Type B pancreatic cell (in vitro differentiated cells): ENCODE measurements at places on chromosomes 2 and 18. TPM values are rescaled to one million over a fixed set of nuclear protein-coding genes. Genes with fewer than 3 reads are reported as not detected.

GRCh38 chr2:118251427-118251826, 163.2 kb downstream of the INSIG2 start:
- no peak overlapping the region for H3K4me3 ChIP-seq

- no peaks in the 10 kb centered on the region for H3K36me3 ChIP-seq
- H3K27ac ChIP-seq: no peak overlapping the region
- DNase-seq: no peak
- H3K4me3 ChIP-seq: no peak overlapping the region
Measured at GRCh38 chr2:195105581-195105980, 551.4 kb upstream of the SLC39A10 start.

- peaks cover 25% of the 10 kb centered on the region for H3K27me3 ChIP-seq
- H3K36me3 ChIP-seq: no peaks in the 10 kb centered on the region
- H3K27ac ChIP-seq: no peak overlapping the region
- no peak overlapping the region for H3K4me3 ChIP-seq
Measured at GRCh38 chr18:11733031-11733430, 44.0 kb downstream of the GNAL start.

The ANO7 gene
- 1.7 and 3.3 TPM in 2 replicates for total RNA-seq

The FZD7 gene
- 50.0 and 68.6 TPM in 2 replicates for total RNA-seq

DNA sequence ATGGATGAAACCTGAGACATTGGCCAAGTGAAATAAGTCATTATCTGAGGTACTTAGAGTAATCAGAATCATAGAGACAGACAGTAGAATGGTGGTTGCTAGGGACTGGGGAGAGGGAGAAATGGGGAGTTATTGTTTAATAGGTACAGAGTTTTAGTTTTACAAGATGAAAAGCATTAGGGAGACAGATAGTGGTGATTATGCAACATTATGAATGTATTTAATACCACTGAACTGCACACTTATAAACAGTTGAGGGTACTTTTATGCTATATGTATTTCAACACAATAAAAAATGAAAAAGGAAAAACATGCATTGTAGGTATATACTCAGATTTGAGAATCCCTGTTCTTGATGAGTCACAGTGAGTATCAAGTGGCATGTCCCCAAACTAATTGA, 59.7 kb downstream of the EPC2 start:
- H3K4me1 ChIP-seq: no peaks in the 10 kb centered on the region
- H3K36me3 ChIP-seq: peaks cover 66% of the 10 kb centered on the region
- H3K4me3 ChIP-seq: no peak overlapping the region
- no peak for DNase-seq
- no peak overlapping the region for H3K27ac ChIP-seq

The TTN gene
- 4.2 and 5.6 TPM in 2 replicates for total RNA-seq

The REG1B gene
- total RNA-seq: not detected in 2 replicates

GRCh38 chr2:181140928-181141327, 160.5 kb downstream of the UBE2E3 start:
- H3K4me3 ChIP-seq: no peak overlapping the region
- DNase-seq: no peak
- no peaks in the 10 kb centered on the region for H3K27me3 ChIP-seq
- H3K27ac ChIP-seq: no peak overlapping the region

DNA sequence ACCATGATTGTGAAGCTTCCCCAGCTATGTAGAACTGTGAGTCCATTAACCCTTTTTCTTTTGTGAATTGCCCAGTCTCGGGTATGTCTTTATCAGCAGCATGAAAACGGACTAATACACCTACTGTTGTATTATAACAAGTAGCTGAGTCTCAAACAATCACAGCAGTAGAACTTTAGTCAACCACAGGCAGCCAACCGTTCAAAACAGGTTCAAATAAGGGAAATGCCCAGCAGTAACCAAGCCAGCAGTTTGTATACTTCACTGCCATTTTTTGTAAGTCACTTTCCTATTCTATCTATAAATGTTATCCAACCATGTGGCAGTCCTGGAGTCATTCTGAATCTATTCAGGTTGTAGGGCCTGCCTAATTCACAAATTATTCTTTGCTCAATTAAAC, 1560.6 kb upstream of the SLC39A10 start:
- H3K4me3 ChIP-seq: no peak overlapping the region
- no peak overlapping the region for H3K27ac ChIP-seq
